ENCODE measurements at places on chromosomes 3 and 15. TPM values are rescaled to one million over a fixed set of nuclear protein-coding genes. Genes with fewer than 3 reads are reported as not detected.

MYO5C gene
- 16.7 TPM for total RNA-seq

DNA sequence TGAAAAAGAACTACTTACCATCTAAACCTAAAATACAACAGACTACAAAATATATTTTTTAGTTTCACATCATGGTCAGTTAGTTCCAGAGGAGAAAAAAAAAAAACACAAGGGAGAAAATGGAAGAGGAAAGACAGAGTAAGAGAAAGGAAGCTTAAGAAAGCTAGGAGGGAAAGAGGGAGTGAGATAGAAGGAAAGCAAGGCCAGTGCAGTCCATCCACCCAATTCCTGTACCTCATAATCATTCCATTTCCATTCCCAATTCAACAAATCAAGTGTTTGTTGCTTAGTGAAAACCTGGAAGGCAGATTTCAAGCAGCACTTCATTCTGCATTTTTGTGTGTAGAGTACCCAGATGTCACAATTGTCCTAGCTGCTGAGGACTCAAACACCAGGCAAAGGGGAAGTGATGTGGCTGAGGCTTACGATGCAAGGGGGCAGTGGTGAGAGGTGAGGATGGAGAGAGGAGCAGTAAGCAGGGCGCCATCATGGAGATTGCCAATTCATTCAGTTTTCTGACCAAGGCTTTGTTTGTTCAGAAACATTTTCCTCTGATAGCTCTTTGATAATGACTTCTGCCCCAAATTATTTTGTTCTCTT is 83.6 kb upstream of the GSK3B start:
- no peaks in the 10 kb centered on the region for H3K36me3 ChIP-seq
- peak overlapping the region; percentile 61 for H3K27ac ChIP-seq
- H3K4me1 ChIP-seq, result peaks cover 42% of the 10 kb centered on the region
- peak; percentile 21 for DNase-seq

STRIT1 gene
- total RNA-seq, result not detected

MYL3 gene
- not detected for total RNA-seq
